LoVo (cell line): ENCODE measurements at places on chromosomes 3 and 15.

DNA sequence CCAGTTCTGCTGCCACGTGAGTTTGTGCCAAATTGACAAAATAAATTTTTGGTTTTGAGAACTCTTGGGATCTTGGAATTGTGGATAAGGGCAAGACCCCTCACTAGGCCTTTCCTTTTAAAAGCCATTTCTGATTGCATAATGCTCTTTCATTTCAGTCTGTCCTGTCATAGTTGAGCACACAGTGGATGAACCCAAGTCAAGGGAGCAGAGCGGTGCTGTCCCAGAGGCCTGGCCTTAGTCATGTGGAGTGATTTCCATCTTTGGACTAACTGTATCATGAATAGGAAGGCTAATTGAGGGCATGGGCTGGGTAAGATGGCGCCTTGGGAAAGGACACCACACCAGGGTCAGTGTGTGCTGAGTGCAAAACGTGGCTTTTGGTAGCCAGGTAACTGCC is 304.0 kb downstream of the UACA start:
- DNase-seq = no peak

DNA sequence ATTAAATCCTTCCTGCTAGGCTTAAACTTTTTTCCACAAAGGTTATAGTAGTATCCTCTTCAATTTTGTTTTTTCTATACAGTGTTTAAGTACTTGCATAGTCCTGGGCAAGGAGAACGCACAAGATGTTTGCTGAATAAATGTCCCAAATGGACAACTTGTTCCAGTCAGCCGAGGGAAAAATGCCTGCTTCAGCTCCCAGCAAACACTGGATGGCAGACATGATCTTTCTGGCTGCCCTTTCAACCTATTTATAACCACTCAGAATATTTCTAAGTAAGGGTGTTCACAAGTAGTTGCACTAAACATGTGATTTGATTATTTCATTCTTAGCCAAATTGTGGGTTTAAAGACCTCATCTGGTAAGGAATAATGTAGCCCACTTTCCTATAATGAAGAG is 29.8 kb downstream of the GNB4 start:
- no peak for DNase-seq

GRCh38 chr15:98537516-98538060 is 110.8 kb upstream of the IGF1R start:
- DNase-seq = no peak

DNA sequence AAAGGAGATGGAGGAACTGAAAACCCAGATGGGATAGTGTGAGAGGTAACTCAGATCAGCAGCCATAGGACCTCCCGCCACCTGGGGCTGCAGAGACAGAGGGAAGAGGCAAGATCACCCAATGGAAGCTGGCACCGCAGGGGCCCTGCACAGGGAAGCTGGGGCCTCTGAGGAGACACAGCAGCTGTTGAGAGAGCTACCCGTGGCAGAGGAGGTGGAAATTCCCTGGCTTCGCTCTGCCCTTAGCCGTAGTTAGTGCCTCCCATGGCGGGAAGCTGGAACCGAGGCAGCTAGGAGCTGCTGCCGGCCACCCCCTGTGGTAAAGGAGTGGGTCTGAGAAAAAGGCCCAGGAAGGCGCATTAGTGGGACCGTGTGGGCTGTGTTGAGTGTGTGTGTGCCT is 18.0 kb upstream of the PLXNA1 start:
- DNase-seq = no peak

DNA sequence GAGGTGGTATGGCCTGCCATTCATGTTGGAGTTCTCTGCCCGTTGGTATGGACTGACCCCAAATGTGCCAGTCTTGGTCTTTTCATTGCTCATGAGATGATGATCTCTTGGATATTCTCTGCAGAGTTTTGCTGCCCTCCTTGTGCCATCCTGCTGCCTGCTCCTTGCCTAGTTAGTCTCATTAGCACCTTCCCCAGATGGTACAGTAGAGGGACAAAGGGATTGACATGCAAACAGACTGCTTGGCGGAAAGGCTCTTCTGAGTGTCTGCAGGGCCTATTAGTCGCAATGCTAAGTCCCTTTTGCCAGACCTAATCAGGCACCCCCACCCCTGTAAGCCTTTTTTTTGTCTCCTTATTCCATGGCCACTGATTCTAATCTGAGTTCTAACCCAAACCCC is 90.6 kb downstream of the ARNT2 start:
- DNase-seq = no peak

- no peak for DNase-seq
Measured at GRCh38 chr3:168272343-168272985, 176.7 kb upstream of the GOLIM4 start.

DNA sequence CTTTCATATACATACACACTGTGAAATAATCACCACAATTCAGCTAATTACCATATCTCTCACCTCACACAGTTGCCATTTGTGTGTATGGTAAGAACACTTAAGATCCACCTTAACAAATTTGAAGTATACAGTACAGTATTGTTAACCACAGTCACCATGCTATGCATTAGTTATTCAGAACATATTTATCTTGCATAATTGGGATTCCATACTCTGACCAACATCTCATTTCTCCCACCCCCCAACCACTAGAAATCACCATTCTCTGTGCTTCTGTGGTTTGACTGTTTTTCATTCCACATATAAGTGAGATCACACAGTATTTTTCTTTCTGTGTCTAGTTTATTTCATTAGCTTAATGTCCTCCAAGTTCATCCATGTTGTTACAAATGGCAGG is 247.7 kb upstream of the CTNNB1 start:
- no peak for DNase-seq

- no peak for DNase-seq
Measured at GRCh38 chr15:84967380-84967779, 14.3 kb upstream of the PDE8A start.

GRCh38 chr3:170598091-170598502 is 12.2 kb upstream of the SLC7A14 start:
- peak; percentile 59 for DNase-seq

DNA sequence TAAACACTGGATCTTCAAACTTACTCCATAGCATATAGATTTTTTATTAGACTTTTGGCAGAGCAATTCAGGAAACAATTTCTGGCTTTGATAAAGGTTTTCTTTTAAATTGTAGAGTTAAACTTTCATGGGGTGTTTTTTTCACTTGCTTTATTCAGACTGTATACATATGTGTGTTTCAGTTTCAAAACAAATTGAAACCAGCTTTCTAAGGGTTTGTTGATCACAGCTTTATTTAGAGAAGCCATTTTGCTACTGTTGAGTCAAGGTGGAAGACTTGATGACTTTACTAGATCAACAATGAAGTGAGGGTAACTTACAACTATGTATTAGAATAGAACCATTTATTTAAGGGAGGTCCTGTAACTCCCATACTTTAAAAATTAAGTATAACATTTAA is 6.2 kb downstream of the UBE2E1 start:
- DNase-seq = no peak

GRCh38 chr3:123412076-123412475 is 36.8 kb downstream of the ADCY5 start:
- no peak for DNase-seq

DNA sequence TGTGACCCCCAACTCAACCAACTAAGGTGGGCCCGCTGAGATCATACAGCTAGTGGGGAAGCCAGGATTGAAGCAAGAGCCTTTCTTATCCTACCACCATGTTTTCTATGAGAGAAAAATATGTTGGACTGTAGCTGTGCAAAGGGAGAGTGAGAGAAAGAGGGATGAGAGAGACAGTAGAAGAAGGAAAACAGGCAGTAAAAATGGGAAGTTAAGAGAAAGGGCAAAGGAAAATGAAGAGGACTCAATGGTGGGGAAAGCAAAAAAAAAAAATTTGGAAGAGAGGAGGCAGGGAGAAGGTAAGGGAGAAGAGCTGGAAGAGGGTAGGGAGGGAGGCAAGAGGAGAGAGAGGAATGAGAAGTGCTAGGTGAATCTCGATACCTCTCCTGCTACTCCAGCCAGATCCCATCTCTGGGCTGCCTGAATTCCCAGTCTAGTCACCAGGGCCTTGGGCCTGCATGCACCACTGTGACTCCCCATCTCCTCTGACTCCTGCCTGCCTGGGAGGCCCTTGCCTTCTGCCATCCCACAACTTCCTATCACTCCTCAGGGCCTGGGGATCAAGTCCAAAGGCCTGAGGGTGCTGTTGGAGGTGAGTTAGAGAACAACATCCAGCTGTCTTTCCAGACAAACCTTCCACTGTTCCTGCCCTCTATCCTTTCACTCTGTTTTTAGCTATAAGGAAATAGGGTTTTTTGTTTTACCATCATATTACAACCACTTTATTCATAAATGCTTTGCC is 15.7 kb downstream of the FAM81A start:
- DNase-seq = no peak

- DNase-seq = peak; percentile 64
Measured at GRCh38 chr15:64566629-64567427, 106.5 kb downstream of the ZNF609 start.

DNA sequence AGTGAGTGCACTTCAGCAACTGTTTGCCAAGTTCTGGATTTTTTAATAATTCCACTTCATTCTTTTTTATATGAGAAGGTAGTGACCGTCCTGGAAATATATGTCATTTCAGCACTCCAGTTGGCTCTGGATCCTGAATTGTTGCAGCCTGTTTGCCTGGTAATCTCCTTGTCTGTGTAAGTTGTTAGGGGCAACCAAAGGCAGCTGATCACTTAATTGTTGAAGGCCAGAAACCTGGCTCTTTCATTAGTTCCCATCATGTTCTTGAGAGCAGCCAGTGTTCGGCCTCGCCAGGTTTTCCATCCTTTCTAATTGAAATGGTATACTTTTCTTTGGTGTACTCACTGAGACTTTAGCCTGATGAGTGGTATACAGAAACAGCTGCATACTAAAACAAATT is 168.6 kb downstream of the SOX2 start:
- no peak for DNase-seq

GRCh38 chr15:40471105-40471807 is 472 bp downstream of the CHST14 start:
- DNase-seq = no peak

- DNase-seq = no peak
Measured at GRCh38 chr3:15610082-15610759, 8.7 kb downstream of the BTD start.

GRCh38 chr15:101479851-101480612 is 9.5 kb downstream of the PCSK6 start:
- DNase-seq = no peak

DNA sequence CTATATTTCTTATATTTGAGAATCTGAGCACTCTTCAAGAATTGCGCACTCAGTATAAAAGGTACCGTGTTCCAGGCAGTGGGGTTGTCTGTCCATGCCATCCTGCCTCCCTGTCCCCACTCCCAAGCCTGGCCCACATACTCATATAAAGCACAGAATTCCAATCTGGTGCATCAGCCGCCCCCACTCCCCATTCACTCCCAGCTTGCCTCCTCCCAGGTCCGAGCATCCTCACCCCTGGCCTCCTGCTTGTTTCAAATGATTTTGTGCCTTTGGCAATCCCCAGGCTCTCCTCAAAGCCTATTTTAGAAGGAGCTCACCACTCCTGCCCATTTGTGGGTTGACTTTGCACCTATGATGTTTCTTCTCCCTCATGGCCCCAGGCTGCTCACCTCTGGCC is 22.2 kb upstream of the IGF1R start:
- DNase-seq = no peak
